ENCODE measurements at places on chromosomes 1 and 21. TPM values are rescaled to one million over a fixed set of nuclear protein-coding genes. Genes with fewer than 3 reads are reported as not detected.

GRCh38 chr1:95282518-95282895 is 48.5 kb downstream of the RWDD3 start:
- DNase-seq, result no peak

- DNase-seq, result no peak
Observed at GRCh38 chr21:40602080-40602479, 244.9 kb downstream of the DSCAM start.

OR10Z1 gene
- total RNA-seq, result not detected

GRCh38 chr1:234222561-234223280 is 150.5 kb upstream of the COA6 start:
- peak; percentile 80 for DNase-seq

TMPRSS2 gene
- not detected for total RNA-seq

DNA sequence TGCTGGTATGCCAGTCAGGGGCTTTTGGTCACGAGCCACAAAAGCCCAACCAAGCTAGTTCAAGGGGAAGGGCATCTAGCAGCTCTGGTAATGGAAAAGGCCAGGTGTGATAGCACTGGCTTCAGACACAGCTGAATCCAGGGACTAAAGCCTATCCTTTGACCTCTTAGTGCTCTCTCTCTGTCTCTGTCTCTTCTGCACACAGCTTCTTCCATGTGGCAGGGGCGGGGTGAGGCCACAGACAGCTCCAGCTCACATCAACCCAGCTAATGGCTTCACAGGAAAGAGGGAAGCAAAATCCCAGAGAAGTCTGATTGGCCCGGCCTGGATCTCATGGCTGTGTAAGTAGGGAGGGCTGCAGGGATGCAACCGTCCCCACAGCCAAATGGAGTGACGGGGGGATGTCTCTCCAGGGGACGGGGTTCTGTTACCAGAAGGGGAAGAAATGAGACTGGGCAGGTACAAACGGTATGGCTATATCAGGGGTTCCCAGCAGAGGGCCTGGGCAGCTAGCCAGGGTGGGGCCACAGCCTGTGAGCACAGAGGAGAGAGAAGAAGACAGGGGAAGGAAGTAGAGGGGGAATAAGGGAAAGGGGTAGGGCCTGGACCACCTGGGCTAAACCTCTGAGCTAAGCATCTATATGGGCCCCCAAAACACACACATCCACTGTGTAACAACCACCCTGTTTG is 42.4 kb downstream of the FBXO2 start:
- no peak for DNase-seq

Data from foreskin keratinocyte (primary cell).